Thyroid gland (tissue), 4 donors: ENCODE measurements at places on chromosomes 7 and 10. TPM values are rescaled to one million over a fixed set of nuclear protein-coding genes. Genes with fewer than 3 reads are reported as not detected.

The ST8SIA6 gene
- total RNA-seq: 5.6 TPM

The PRSS2 gene
- total RNA-seq: not detected

The LSM8 gene
- 28.2 TPM for total RNA-seq

DNA sequence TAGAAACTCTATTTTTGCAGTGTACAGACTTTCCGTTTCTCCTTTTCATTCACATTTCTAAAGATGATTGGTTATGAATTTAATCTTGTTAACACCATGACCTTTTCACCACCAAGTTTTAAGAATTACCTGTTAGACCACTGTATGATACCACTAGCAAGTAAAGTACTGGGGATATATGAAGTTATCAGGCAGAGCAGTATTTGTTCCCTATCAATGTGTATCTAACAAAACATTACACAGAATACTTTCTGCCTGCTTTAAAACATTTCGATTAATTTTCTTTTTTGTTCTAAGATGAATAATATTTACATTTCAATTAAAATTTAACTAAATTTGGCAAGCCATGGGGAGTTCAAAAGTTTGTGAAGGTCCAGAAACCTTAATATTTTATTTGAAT is 49.9 kb upstream of the AHR start:
- H3K36me3 ChIP-seq: no peaks in the 10 kb centered on the region
- no peak for DNase-seq
- no peak overlapping the region for H3K4me3 ChIP-seq
- H3K27me3 ChIP-seq: no peaks in the 10 kb centered on the region
- H3K27ac ChIP-seq: no peak overlapping the region

DNA sequence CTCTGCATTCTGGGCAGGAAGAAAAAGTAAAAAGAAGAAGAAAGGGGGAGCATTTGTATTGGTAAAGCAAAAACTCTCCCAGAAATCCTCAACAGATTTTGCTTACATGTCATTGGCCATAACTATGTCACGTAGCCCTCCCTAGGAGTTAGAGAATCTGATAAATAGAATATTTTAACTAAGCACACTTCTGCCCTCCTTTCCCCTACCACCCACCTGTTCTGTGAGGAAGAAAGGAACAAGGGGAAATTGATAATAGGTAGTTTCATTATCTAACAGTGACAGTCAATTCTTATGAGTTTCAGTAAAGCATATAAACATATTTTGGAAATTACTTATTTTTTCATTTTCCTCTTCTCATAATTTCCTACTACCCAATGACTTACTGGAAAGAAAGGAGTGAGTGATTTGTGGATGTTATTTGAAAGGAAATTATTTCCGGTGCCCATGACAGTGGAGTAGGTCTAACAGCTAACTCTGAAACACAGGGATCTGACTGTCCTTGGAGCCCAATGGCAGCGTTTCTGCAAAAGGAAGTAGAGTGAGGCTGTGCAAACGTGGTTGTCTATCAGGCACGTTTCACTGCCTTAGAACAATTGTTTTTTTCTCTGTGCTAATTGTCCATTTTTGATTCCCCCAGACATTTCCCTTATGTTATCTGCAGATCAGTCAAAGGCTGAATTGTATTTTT is 128.6 kb upstream of the MDFIC start:
- no peak overlapping the region for H3K4me3 ChIP-seq
- no peaks in the 10 kb centered on the region for H3K36me3 ChIP-seq
- H3K27me3 ChIP-seq: no peaks in the 10 kb centered on the region
- no peak for DNase-seq
- no peak overlapping the region for H3K27ac ChIP-seq

DNA sequence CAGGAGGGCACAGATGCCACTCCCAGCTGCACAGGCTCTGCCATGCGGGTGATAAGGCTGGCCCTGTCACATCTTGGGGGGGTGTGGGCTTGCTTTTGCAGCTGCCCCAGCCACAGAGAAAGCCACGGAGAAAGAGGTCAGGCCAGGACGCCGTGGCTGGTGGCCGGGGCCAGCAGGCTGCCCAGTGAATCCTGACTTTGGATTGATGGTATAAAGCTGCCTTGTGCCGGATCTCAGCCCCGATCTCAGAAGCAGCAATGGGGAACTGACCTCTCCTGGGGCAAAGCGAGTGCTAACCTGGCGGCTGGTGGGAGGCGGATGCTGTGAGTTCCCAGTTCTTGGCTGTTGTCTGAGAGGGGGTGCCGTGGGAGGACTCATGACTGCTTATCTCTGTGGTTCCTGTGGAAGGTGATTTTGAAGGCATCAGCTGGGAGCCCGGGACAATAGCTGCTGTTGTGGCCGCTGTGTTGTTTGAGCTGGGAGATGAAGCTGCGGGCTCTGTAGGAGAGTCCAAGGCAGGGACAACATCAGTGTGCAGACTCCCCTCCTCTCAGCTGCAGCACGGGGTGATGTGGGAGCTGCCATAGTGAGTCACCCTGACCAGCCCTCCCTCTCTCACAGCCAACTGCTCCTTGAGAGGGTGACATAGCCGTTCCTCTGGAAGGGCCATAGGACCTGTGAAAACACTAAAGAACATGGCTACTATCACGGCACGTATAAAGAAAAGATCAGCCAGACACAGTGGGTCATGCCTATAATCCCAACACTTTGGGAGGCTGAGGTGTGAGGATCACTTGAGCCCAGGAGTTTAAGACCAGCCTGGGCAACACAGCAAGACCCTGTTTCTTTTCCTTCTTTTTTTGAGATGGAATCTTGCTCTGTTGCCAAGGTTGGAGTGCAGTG is 17.0 kb downstream of the IL15RA start:
- DNase-seq: no peak
- no peaks in the 10 kb centered on the region for H3K27me3 ChIP-seq
- H3K27ac ChIP-seq: no peak overlapping the region
- H3K4me1 ChIP-seq: no peaks in the 10 kb centered on the region
- H3K4me3 ChIP-seq: no peak overlapping the region

DNA sequence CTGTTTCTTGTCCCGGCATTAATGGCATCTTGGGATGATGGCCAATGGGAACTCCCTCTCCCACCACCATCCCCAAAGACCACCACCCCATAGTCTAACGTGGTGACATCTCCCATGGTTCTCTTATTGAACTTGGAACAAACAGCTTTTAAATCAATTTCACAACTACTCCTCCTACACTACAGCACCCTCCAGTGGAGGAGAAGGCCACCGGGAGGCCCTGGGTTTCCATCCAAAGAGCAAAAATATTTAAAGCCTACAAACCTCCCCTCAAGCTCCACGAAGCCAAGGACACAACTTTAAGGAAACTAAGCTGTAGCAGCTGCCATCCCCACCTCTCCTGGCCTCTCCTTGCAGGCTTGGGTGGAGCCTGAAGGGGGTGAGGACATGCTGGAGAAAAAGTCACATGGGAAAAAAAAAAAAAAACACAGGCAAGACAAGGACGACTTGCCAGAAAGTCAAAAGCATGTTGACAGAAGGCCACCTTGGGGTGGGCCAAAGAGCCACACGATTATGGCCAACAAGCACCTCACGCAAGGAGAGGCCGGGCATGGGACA is 94.0 kb upstream of the LANCL2 start:
- H3K4me3 ChIP-seq: no peak overlapping the region
- H3K27me3 ChIP-seq: no peaks in the 10 kb centered on the region
- peak; percentile 15 for DNase-seq
- no peaks in the 10 kb centered on the region for H3K4me1 ChIP-seq
- no peak overlapping the region for H3K27ac ChIP-seq
- H3K36me3 ChIP-seq: no peaks in the 10 kb centered on the region

DNA sequence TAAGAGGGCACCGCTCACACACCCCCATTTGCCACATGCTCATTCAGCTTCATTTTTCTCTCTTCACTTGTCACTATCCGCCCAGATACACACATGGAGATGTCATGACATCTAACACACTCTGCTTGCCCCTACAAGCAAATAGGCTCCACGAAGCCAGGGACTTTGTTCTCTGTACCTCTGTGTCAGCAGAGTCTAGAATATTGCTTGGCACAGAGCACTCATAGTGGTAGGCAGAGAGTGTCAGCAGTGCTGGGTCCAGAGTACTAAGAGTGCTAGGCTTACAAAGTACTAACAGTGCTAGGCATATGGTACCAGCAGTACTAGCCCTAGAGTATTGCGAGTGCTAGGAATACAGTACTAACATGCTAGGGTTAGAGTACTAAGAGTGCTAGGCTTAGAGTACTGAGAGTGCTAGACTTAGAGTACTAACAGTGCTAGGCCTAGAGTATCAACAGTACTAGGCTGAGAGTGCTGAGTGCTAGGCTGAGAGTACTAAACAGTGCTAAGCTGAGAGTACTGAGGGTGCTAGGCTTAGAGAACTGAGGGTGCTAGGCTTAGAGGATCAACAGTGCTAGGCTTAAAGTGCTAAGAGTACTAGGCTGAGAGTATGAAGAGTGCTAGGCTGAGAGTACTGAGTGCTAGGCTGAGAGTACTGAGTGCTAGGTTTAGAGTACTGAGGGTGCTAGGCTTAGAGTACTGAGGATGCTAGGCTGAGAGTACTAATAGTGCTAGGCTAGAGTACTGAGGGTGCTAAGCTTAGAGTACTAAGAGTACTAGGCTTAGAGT is 166.1 kb downstream of the PRKAG2 start:
- no peak overlapping the region for H3K27ac ChIP-seq
- DNase-seq: no peak
- no peak overlapping the region for H3K4me3 ChIP-seq

- H3K36me3 ChIP-seq: no peaks in the 10 kb centered on the region
- H3K27me3 ChIP-seq: peaks cover 70% of the 10 kb centered on the region
- H3K4me3 ChIP-seq: no peak overlapping the region
- no peak overlapping the region for H3K27ac ChIP-seq
- no peak for DNase-seq
These were observed 4.0 kb upstream of the IGF2BP3 start for GRCh38 chr7:23474094-23474828.

- DNase-seq: no peak
- peaks cover 36% of the 10 kb centered on the region for H3K4me1 ChIP-seq
- peak overlapping the region; percentile 44 for H3K27ac ChIP-seq
- no peak overlapping the region for H3K4me3 ChIP-seq
- no peaks in the 10 kb centered on the region for H3K27me3 ChIP-seq
These were observed 255.1 kb upstream of the MKLN1 start for GRCh38 chr7:131072505-131073091.

DNA sequence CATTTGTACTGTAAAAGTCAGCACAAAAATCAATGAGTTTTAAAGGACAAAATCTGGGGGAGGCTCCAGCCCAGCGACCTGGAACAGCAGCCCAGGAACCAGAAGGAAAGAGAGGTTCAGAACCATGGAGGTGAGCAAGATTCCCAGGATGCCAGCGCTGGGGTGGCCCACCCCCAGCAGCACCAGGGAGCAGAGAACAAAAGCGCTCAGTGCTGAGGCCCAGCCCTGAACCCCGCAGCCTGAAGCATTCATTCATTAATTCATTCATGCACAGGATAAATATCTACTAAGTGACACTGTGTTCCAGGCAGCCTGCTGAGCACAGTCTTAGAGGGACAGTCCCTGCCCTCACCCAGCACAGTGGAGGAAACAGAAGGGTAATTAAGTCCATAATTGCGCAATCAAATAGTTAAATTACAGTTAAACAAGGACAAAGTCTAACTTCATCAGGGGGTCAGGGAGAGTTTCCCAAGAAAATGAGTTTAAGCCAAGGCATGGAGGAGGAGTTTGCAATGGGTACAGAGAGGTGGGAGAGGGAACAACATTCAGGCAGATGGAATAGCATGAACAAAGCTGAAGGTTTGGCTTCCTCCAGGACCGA is 202.3 kb downstream of the GRID1 start:
- peak; percentile 14 for DNase-seq
- no peak overlapping the region for H3K4me3 ChIP-seq
- no peaks in the 10 kb centered on the region for H3K36me3 ChIP-seq
- H3K27ac ChIP-seq: no peak overlapping the region
- H3K4me1 ChIP-seq: no peaks in the 10 kb centered on the region

DNA sequence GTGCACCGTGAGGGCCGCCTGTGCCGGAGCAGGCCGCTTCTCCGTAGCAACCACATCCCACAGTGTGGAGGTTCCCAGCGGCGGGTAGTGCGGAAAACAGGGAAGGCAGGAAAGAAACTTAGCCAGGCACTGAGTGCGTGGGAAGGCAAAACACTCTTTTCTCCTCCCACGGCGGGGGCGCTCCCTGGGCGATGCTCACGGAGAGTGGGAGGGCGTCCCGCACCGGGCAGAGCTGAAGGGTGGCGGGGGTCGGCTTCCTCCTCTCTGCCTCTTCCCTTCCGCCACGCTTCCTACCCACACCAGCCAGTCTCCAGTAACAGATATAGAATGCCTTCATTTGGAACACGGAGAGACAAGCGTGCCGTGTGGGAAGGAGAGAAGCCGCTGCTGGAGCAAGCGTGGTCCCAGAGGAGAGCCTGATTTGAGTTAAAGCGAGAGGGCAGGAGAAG is 252.5 kb downstream of the PAXIP1 start:
- no peak for DNase-seq
- H3K36me3 ChIP-seq: no peaks in the 10 kb centered on the region
- H3K4me3 ChIP-seq: no peak overlapping the region
- no peaks in the 10 kb centered on the region for H3K27me3 ChIP-seq
- H3K4me1 ChIP-seq: no peaks in the 10 kb centered on the region
- H3K27ac ChIP-seq: no peak overlapping the region

GRCh38 chr7:58086871-58087535 is 637.0 kb downstream of the ZNF716 start:
- H3K4me1 ChIP-seq: no peaks in the 10 kb centered on the region
- no peak overlapping the region for H3K27ac ChIP-seq
- H3K27me3 ChIP-seq: no peaks in the 10 kb centered on the region
- DNase-seq: no peak

- no peaks in the 10 kb centered on the region for H3K4me1 ChIP-seq
- DNase-seq: no peak
- H3K4me3 ChIP-seq: no peak overlapping the region
- H3K27ac ChIP-seq: no peak overlapping the region
- H3K27me3 ChIP-seq: no peaks in the 10 kb centered on the region
These were observed 114.0 kb downstream of the BBS9 start for GRCh38 chr7:33243319-33243881.

- no peak for DNase-seq
- no peaks in the 10 kb centered on the region for H3K4me1 ChIP-seq
- peaks cover 54% of the 10 kb centered on the region for H3K36me3 ChIP-seq
- H3K4me3 ChIP-seq: no peak overlapping the region
These were observed 120.9 kb upstream of the DIP2C start for GRCh38 chr10:810351-810846.
